ENCODE measurements at places on chromosomes 16 and 17.

- DNase-seq = no peak
Measured at GRCh38 chr17:18181358-18181757, 2.3 kb upstream of the ALKBH5 start.

- DNase-seq = no peak
Measured at GRCh38 chr16:26614237-26614841, 452.4 kb upstream of the C16orf82 start.

GRCh38 chr17:41989702-41990419 lies 23.3 kb downstream of the CNP start:
- DNase-seq = no peak

DNA sequence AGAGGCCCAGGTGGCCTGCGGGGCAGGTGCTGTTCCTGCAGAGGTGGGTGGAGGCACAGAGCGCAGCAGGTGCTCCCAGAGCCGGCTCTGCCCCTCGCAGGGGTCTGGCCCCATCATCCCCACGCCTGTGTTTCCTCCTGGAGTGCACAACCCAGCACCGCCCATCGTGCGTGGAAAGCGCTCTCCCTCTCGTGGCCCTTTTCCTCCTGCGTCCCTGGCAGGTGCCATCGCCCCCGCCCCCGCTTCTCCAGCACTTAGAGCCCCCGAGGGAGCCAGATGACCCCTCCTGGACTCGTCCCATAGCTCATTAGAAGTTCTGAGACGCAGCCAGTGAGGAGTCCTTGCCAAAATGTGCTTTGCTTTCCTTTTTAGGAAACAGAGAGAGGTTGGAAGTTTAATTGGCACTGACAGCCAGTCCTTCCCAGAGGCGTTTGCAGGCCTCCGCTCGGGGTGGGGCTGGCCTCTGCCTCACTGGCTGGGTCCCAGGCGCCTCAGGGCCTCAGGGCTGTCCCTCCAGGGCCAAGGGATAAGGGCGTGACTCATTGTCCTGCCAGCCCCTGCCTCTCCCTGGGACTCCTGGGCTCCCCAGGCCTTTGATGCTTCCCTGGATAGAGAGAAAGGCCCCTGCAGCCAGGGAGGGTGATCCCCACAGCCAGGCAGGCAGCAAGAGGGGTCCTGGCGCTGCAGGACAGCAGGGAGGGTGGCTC lies 32.2 kb upstream of the CHMP6 start:
- DNase-seq = no peak

- DNase-seq = peak; percentile 68
Measured at GRCh38 chr16:477301-478157, 50.0 kb upstream of the CAPN15 start.

DNA sequence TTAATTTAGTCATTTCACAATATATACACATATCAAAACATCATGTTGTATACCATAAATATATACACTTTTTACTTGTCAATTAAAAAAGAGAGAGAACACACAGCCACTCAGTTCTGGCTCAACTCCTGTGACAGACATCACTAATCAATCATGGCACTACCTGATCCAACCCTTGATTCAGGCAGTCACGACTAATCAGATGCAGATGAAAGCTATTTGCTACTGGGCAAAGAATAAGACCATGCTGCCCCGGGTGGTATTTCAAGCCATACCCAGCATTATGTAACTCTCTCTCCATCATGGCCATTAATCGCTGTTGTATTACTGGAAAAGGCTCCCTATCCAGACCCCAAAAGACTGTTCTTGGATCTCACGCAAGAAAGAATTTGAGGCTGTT lies 345.7 kb downstream of the HAPSTR1 start:
- peak; percentile 23 for DNase-seq

- peak; percentile 68 for DNase-seq
Measured at GRCh38 chr16:58661199-58661830, 23.3 kb downstream of the SLC38A7 start.

- DNase-seq = no peak
Measured at GRCh38 chr16:67962135-67962534, 6.3 kb downstream of the SLC12A4 start.

DNA sequence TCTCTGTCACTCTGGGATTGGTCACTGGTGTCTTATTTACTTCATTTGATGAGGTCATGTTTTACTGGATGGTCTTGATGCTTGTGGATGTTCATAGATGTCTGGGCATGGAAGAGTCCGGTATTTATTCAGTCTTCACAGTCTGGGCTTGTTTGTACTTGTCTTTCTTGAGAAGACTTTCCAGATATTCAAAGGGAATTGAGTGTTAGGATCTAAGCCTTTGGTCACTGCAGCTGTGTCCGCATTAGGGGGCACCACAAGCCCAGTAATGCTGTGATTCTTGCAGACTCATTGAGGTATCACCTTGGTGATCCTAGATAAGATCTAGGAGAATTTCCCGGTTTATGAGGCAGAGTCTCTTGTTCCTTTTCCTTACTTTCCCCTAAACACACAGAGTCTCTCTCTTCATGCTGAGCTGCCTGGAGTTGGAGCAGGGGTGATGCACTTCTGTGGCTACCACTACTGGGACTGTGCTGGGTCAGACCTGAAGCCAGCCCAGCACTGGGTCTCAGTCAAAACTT lies 214.7 kb downstream of the SPECC1 start:
- DNase-seq = no peak

DNA sequence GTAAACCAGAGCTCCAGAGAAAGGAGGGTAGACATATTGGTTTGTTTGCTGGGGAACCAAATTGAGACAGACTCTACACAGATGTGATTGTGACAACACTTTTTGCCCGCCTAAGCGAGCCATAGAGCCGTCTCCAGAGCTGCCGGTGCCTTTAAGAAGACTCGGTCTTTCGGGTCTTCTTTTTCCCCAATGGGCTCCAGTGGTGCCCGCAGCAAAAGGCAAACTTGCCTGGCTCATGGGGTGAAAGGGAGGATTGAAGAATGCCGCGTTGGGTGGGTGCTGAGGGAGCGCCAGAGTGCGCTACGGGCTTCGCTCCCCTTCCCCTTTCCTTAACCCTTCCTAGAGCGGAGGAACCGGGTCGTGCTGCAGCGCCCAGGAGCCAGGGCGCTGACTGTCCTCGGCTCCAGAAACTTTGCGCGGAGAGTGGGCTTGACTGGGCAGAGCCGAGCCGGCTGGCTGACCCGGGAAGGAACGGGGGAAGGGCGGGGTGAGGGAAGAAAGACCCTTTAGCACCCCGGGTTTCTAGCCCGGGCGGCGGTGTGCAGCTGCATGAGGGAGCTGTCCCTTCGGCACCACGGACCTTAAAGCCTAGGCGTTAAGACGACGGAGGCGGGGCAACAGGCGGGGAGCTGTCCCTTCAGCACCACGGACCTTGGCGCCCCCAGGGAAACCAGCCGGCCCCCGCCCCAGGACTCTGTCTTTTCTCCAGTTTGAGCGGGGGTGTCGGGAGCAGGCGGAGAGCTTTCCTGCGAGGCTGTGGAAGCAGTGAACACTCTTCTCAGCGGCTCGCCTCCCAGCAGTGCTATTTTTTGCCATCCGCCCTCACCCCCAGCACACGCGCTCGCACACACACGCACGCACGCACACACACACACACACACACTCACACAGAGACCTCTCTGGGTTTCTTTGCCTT lies at the start of gene CACNG3:
CACNG3 (plus strand) TSS at position 880 of the 916 bp plus-strand sequence. CDS start 420 bp downstream, outside the sequence.
- peak; percentile 62 for DNase-seq

DNA sequence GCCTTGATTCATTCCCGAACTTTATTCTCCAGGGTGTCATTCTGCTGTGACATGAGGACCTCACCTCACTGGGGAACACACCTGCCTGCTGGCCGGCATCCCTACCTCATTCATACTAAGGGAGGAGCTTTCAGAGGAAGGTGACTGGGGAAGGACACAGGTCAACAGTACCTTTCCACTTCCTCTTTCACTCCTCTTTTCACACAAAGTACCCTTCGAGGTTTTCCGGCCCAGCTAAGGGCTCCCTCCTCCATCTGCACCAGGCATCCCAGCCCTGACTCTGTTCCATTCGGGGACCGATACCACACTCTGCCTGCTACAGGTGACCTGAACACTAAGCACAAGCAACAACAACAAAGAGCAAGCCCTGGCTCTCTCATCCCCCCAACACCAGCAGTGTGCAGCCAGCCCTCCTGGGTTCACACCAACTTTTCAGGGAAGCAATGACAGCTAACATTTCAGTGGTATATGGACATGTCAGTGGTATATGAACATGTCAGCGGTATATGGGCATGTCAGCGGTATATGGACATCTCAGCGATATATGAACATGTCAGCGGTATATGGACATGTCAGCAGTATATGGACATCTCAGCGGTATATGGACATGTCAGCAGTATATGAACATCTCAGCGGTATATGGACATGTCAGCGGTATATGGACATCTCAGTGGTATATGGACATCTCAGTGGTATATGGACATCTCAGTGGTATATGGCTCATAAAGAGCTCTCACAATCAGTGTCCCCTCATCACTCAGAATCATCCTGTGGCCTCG lies 16.0 kb downstream of the TRIM25 start:
- peak; percentile 39 for DNase-seq

DNA sequence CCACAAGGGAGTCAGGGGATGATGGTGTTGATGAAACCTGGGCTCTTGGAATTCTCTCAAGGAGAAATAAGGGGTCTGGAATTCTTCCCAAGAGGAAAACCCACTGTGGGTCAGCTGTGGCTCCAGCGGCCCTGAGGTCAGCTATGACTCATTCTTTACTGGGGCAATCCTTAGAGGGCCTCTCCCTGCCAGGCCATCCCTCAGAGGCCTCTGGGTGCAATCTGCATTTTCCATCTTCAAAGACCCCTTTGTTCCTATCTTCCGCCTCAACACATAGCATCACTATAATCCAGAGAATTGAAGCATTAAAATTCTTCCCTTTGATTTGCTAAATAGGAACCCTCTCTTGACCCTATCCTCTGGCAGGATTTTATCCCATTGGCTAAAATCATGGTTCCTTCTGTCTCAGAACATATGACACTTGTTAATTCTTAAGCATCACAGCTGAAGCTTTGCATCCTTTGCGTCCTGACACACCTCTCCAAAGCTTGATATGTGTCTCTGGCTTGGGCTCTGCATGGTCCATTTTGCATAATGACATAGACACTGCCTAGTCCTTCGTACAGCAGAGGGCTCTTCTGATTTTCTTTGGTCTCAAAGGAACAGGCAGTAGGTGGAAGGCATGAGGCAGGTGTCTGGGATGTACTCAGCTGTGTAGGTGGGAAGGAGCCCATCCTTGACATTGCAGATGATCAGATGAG lies 4.4 kb upstream of the KRT37 start:
- no peak for DNase-seq

GRCh38 chr17:71963351-71963750 lies 157.5 kb upstream of the SOX9 start:
- DNase-seq = no peak

DNA sequence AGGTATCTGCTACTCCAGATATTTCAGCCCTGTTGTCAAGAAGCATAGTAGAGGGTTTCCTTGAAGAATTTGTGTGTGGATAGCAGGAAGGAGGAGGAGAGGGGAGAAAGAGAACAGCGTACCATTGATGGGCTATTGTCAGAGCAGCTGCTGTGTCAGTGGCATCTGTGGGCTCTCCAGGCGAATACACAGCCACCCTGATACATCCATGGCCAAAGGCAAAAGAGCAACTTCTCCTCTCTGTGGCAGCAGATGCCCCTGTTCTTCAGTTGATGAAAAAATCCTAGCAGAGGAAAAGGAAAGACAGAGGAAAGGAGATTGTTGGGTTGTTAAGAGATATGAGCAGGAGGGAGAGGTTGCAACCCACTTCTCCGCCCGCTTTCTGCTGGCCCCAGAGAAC lies 12.2 kb upstream of the KCNJ2 start:
- DNase-seq = no peak

GRCh38 chr17:6179017-6179416 lies 108.8 kb downstream of the WSCD1 start:
- DNase-seq = no peak

GRCh38 chr17:39151150-39151942 lies at the start of gene PLXDC1:
Gene PLXDC1 (minus strand): TSS chr17:39151637. CDS start chr17:39151437, 200 bp downstream.
- no peak for DNase-seq

- peak; percentile 7 for DNase-seq
Measured at GRCh38 chr17:35795007-35795870, at the start of gene MMP28. Gene MMP28 (minus strand): TSS chr17:35795641. CDS start chr17:35795377, 264 bp downstream.

- peak; percentile 18 for DNase-seq
Measured at GRCh38 chr16:23274968-23275367, 27.1 kb upstream of the SCNN1B start.

- no peak for DNase-seq
Measured at GRCh38 chr16:15749371-15749770, 99.3 kb downstream of the NDE1 start.

GRCh38 chr17:2796164-2797125 lies at the start of gene RAP1GAP2:
Gene RAP1GAP2 (plus strand): TSS chr17:2796438. CDS start chr17:2796528, 90 bp downstream.
- DNase-seq = peak; percentile 72

DNA sequence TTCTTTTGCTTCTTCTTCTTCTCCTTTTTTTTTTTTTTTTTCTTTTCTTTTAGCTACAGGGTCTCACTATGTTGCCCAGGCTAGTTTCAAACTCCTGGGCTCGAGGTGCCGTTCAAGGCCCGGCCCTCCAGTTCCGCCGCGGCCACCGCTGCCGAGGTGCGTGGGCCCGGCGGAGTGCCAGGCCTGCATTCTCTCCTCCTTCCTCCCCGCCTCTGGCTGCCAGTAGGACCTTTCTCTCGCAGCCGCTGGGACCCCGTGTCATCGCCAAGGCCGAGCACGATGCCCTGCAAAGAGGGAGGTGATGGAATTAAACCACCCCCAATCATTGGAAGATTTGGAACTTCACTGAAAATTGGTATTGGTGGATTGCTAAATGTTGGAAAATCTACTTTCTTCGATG lies 195.8 kb downstream of the CDRT15L2 start:
- DNase-seq = no peak

DNA sequence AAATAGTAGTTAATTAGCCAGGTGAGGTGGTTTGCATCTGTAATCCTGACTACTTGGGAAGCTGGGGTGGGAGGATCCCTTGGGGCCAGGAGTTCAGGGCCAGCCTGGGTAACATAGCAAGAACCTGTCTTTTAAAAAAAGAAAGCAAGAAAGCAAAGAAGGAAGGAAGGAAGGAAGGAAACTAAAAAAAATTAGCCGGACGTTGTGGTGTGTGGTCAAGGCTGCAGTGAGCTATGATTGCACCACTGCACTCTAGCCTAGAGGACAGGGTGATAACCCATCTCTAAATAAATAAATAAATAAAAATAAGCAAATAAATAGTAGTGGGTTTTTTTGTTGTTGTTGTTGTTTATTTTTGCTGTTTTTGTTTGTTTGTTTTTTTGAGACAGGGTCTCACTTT lies 39.3 kb upstream of the MAP2K6 start:
- DNase-seq = peak; percentile 21

DNA sequence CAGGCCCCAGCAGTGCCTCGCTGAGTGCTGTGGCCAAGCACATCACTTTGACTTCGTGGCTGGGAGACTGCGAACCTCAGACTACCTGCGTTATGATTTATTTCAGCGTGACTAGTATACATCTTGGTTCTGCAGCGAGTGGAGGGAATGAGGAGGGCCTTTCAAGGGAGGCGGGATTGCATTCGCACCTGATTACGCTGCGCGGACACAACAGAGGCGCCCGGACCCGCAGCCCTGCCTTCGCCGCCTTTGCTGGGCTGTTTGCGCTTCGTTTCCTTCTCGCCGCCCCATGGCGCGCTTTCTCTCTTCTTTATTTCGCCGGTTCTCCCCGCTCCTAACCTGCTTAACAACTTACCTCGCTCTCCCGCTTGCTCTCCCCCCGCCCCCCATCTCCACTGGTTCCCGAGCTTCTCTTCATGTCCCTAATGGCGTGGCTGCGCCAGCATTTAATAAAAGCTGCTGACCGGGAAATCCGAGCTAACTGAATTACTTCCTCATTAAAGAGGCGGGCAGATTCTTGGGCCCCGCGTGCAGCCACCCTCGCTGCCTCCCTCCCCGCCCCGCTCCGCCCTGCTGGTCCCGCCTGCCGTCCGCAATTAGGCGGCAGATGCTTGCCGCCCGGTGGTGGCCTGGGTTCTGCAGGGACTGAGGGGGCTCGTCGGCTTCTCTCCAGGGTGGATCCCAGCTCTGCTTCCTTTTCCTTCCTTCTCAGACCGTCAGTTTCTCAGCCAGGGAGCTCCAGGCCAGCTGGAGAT lies 257.6 kb upstream of the SDK2 start:
- no peak for DNase-seq

GRCh38 chr16:12449795-12450194 lies 353.9 kb downstream of the CPPED1 start:
- no peak for DNase-seq

All from GM12865 (cell line).